Cardiac septum (tissue), 1 donor: ENCODE measurements at places on chromosomes 7 and 10. TPM values are rescaled to one million over a fixed set of nuclear protein-coding genes. Genes with fewer than 3 reads are reported as not detected.

Gene LIPN
- not detected for total RNA-seq

Gene WEE2
- not detected for total RNA-seq

DNA sequence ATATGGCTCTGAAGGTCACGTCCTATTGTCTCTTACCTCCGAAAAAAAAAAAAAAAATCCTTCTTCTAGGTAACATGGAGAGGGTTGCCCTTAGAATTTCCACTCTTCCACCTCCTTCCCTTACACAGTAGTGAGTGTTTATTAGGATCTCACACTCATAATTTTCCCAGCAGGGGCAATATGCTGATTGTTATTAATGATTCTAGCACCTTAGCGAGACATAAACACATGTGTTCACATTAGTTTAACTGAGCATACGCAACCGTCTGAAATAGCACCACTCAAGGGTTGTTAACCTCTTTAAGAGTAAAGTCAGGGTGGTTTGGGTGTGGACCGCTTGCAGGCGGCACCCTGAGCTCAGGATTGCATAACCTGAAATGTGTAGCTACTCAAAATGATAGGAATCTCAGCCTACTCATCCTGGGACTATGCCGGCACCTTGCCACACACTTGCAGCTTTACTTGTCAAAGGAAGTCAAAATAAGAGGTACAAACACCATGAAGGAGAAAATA, 52.2 kb downstream of the CPEB3 start:
- no peak for DNase-seq

- no peak for DNase-seq
These were observed 102.3 kb upstream of the SEMA3E start for GRCh38 chr7:83751217-83751616.

DNA sequence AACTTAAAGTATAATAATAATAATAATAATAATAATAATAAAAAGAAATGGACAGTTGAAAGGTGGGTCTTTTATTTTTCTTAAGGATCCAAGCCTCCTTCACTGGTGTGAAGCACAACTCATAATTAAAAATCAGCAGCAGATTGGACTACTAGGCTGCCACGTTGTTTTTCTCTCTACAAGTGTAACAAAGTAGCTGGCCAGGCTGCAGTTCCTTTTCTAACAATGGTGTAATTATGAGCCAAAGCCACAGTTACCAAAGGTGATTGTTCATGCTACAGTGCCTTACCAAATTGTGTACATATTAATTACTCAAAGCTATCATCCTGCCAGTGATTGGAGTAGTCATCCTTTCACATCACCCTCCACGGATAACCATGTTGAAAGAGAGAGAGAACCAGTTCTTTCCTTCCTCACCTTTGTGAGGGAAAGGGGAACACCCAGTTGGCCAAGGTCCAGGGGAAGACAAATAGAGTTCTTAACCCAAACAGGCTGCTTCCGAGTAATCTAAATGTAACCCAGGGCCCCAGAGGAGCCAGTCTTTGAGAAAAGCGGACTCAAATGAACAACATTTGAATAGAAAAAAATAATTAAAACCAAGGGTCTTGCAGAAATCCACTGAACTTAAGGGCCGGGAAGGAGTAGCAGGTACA, 86.3 kb upstream of the NPS start:
- DNase-seq = peak; percentile 70

DNA sequence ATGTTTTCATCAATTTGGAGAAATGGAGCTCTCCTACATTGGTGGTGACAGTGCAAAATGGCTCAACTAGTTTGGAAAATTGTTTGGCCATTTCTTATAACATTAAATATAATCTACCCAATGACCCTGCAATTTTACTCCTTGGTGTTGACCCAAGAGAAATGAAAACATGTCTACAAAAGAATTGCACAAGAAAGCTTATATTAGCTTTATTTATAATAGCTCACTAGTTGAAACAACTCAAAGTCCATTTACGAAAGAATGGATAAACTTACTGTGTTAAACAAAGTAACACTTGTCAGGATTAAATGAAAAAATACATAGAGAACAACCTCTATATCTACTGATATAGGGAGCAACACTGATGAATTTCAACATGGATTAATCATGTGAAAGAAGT, 539.9 kb downstream of the DNAJB9 start:
- no peak for DNase-seq

GRCh38 chr7:74525881-74526280, 72.2 kb downstream of the GTF2IRD1 start:
- DNase-seq = no peak

GRCh38 chr7:123782071-123782798, 33.4 kb upstream of the WASL start:
- DNase-seq = no peak

- DNase-seq = no peak
These were observed 364.9 kb downstream of the ANKRD30A start for GRCh38 chr10:37490266-37490665.
